ENCODE measurements at places on chromosomes 5 and 9. TPM values are rescaled to one million over a fixed set of nuclear protein-coding genes. Genes with fewer than 3 reads are reported as not detected.

GRCh38 chr5:123035360-123035917, 1.1 kb downstream of the PPIC start:
- H3K36me3 ChIP-seq, result no peaks in the 10 kb centered on the region
- peaks cover 19% of the 10 kb centered on the region for H3K4me1 ChIP-seq
- H3K4me3 ChIP-seq, result peak overlapping the region; percentile 42
- DNase-seq, result peak; percentile 52
- no peak overlapping the region for H3K27ac ChIP-seq

NKD2 gene
- not detected for total RNA-seq

NXNL2 gene
- total RNA-seq, result not detected

KLF9 gene
- total RNA-seq, result 12.7 TPM

KCNIP1 gene
- total RNA-seq, result not detected

GRCh38 chr5:180352116-180353047, 754 bp downstream of the GFPT2 start:
- peak overlapping the region; percentile 79 for H3K4me3 ChIP-seq
- H3K4me1 ChIP-seq, result peaks cover 21% of the 10 kb centered on the region
- DNase-seq, result peak; percentile 48
- no peak overlapping the region for H3K27ac ChIP-seq
- peaks cover 57% of the 10 kb centered on the region for H3K27me3 ChIP-seq

GAPT gene
- total RNA-seq, result 40.6 TPM

SH2D3C gene
- total RNA-seq, result 66.3 TPM

DNA sequence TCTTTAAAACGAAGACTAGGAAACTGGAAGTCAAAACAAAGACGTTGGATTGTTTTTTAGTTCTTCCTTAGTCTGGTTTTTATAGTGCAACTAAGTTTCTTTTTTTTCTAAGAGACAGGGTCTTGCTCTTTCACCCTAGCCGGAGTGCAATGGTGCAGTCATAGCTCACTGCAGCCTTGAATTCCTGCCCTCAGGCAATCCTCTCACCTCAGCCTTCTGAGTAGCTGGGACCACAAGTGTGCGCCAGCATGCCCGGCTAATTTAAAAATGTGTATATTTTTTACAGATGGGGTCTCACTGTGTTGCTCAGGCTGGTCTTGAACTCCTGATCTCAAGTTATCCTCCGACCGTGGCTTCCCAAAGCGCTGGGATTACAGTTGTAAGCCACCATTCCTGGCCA, 27.6 kb downstream of the ZFYVE16 start:
- H3K36me3 ChIP-seq, result no peaks in the 10 kb centered on the region
- DNase-seq, result no peak
- no peaks in the 10 kb centered on the region for H3K27me3 ChIP-seq
- no peak overlapping the region for H3K27ac ChIP-seq

CARD9 gene
- 0.57 TPM for total RNA-seq

TTC23L gene
- total RNA-seq, result 1.4 TPM

FOXD4L3 gene
- 0.22 TPM for total RNA-seq

ASS1 gene
- total RNA-seq, result not detected

PITX1 gene
- total RNA-seq, result not detected

DNA sequence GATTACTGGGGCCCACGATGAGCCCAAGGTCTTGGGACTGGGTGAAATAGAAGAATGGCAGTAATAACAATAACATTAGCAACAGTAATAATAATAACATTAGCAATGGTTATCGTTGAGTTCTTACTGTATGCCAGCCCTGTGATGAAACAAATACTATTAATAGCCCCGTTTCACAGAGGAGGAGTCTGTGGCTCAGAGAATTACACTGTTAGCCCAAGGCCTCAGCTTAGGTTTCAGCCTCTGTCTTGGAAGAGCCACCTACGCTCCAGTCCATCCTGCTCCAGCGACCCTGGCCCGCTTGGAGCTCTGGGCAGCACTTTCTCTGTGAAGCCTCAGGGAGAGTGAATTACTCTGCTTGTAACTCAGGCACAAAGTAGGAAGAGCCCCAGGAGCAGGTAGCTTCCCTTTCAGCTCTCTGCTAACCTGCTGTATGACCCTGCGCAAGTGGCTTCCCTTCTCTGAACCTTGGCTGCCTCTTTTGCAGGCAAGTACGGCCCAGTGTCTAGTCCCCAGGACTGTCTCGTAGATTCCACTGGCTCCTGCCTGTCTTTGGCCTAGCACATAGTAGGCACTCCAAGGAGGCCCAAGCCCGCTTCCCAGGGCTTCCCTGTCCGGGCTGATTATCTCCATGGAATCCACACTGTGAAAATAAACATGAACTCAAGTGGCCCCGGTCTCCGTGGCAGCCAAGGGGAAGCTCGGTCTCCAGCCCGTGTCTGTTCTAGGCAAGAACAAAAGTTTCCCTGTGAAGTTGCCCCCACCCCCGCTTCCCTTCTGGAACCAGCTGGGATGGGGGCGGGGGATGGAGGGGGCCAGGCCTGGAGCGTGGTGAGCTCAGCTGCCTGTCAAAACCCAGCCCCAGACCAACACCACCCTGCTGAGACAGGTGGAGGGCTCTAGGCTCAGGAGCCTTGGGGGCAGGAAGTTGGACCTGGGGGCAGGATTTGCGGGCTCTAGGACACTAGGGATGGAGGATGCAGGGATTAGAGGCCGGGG, 26.2 kb upstream of the LMX1B start:
- no peaks in the 10 kb centered on the region for H3K36me3 ChIP-seq
- no peak overlapping the region for H3K27ac ChIP-seq
- peaks cover 29% of the 10 kb centered on the region for H3K27me3 ChIP-seq
- no peak overlapping the region for H3K4me3 ChIP-seq
- no peak for DNase-seq

DNA sequence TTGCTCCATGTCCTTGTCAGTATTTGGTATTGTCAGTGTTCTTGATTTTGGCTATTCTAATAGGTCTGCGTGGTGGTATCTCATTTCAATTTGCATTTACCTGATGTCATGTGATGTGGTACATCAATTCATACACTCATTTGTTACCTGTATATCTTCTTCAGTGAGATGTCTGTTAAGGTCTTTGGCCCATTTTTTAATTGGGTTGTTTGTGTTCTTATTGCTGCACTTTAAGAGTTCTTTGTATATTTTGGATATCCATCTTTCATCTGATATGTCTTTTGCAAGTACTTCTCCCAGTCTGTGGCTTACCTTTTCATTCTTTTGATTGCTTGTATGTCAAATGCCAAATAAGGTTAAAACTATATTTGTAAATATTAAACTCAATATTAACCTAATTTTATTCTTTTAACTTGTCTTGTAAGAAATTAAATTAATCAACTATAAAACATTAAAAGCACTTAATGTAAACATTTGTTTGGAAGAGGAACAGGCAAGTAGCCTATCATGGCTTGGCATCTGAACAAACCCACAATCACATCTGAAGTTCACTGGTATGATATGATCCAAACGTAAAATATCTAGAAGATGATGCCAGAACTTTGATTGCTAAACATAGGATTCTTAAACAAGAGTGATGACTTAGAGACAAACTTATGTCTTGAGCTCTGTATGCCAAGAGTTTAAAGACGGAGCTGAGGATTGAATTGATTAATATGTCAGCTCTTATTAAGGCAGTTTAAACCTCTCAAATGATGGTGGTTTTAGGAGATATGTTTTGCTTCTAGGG, 587.3 kb downstream of the ANXA1 start:
- H3K4me3 ChIP-seq, result no peak overlapping the region
- H3K36me3 ChIP-seq, result no peaks in the 10 kb centered on the region
- no peak for DNase-seq
- no peaks in the 10 kb centered on the region for H3K4me1 ChIP-seq

DNA sequence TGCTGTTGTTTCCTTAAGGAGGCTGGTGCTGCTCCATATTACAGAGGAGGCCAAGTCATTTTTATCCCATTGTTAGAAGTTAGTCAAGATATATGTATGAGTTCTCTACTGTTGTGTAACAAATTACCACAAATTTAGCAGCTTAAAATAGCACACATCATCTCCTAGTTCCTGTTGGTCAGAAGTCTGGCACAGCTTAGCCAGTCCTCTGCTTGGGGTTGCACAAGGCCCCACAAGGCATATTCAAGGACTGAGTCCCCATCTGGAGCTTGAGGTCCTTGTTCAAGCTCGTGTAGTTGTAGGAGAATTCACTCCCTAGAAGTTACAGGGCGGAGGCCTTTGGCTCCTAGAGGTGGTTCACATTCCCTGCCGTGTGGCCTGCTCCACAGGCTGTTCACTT, 14.7 kb downstream of the MTAP start:
- no peaks in the 10 kb centered on the region for H3K27me3 ChIP-seq
- peaks cover 40% of the 10 kb centered on the region for H3K36me3 ChIP-seq
- DNase-seq, result no peak
- peaks cover 6% of the 10 kb centered on the region for H3K4me1 ChIP-seq
- H3K4me3 ChIP-seq, result no peak overlapping the region
- H3K27ac ChIP-seq, result no peak overlapping the region

DNA sequence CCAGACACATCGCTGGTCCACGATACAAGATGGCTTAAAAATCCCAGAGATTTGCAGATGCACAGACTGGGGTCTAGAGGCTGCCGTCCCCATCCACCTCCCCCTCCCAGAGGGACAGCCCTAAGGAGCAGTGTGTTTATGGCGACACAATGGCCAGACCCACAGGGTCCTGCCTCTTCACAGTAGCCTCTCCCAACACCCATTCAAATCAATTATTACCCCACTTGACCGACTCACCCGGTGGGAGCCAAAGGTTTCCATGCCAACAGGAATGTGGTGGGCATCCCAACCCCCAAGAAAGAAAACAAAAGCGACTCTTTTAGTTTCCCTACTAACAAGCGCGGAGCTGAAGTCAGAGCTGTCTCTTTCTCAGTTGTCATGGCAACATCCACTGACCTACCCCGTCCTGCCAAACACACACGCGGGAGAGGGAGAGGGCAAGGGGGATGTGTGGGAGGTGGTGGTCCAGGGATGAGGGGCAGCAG, 209.0 kb downstream of the TTLL11 start:
- H3K27ac ChIP-seq, result no peak overlapping the region
- H3K27me3 ChIP-seq, result no peaks in the 10 kb centered on the region
- no peak for DNase-seq
- no peaks in the 10 kb centered on the region for H3K4me1 ChIP-seq

- peaks cover 15% of the 10 kb centered on the region for H3K4me1 ChIP-seq
- no peak overlapping the region for H3K27ac ChIP-seq
- no peaks in the 10 kb centered on the region for H3K36me3 ChIP-seq
- DNase-seq, result no peak
Observed at GRCh38 chr9:129596541-129597331, 24.2 kb downstream of the C9orf50 start.

GRCh38 chr5:1058083-1058945, 49.7 kb downstream of the NKD2 start:
- no peak for DNase-seq
- no peaks in the 10 kb centered on the region for H3K36me3 ChIP-seq
- H3K4me3 ChIP-seq, result no peak overlapping the region
- H3K4me1 ChIP-seq, result no peaks in the 10 kb centered on the region
- no peaks in the 10 kb centered on the region for H3K27me3 ChIP-seq
- H3K27ac ChIP-seq, result no peak overlapping the region

- no peak overlapping the region for H3K4me3 ChIP-seq
- DNase-seq, result no peak
- no peak overlapping the region for H3K27ac ChIP-seq
Observed at GRCh38 chr5:16467363-16468219, 2.0 kb upstream of the ZNF622 start.

DNA sequence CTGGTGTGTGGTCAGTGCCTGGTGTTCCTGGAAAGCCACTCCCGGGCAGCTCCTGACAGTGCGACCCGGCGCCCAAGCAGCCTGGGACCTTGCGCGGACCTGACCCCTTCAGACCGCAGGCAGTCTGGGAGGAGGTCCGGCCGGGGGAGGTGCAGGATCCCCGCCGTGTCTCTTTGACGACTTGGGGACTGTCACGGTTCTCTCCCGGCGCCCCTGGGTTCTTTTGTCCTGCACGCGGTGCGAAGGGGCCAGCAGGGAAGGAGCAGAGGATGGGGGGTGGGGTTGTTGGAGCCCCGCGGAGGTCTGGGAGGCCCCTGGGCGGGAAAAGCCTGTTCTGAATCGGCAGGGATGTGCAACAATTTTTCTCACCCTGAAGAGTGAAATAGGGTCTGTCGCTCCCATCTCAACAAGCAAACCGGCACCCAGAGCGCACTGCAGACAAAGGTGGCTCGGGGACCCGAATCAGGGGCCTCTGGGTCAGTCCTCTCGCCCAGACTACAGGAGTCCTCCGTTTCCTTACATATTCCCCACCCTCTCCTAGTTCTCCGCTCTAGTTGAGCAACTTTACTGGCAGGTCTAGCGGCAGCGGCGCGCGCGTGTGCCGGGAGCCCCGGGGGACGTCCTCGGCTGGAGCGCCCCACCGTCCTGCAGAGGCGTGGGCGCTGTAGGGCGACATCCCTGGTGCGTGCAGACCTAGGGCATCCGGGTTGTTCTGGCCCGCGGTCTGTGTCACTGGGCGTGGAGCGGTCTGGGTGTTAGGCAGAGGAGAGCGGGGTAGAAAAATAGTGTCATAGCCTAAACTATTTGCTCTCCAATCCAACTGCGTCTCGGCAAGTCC, 1.2 kb downstream of the VCAN start:
- H3K27ac ChIP-seq, result no peak overlapping the region
- DNase-seq, result peak; percentile 17
- H3K4me3 ChIP-seq, result peak overlapping the region; percentile 15
- peaks cover 33% of the 10 kb centered on the region for H3K4me1 ChIP-seq

- DNase-seq, result no peak
- H3K4me1 ChIP-seq, result no peaks in the 10 kb centered on the region
- H3K36me3 ChIP-seq, result no peaks in the 10 kb centered on the region
- H3K27ac ChIP-seq, result no peak overlapping the region
Observed at GRCh38 chr9:105828171-105828570, 133.8 kb downstream of the TMEM38B start.

DNA sequence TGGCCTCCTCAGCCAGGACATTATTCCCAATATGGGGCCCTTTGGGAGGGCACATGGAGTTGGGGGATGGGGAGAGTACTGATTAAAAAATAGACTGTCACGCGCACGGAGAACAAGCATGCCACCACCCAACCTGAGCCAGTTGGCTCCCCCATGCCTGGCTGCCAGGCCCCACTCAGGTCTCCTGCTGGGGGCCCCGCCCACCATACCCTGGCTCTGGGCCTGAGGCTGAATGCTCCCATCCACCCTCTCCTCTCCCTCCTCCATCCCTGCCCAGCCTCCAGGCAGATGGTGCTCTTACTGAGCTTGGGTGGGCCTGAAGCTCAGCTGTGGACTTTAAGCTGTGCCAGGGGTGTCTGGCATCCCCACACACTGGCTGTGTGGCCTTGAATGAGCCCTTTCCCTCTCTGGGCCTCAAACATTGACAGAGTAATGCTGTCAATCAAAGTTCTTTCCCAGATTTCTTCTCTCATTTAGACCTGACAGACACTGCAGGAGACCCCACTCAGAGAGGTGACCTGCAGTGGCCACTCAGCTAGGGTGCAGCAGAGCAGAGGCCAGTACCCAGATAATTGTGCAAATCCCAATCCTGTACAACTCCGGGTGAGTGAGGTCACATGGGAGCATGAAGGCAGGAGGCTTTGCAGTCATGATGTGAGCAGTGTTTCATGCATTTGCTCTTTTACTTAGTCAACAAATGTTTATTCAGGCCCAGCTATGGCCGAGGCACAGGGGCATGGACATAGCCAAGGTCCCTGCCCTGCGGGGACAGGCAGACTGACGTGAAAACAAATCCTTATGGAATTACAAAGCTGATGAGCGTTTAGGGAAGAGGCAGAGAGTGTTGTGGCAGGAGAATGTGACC, 9.8 kb upstream of the SYNPO start:
- no peaks in the 10 kb centered on the region for H3K27me3 ChIP-seq
- no peak overlapping the region for H3K27ac ChIP-seq
- H3K4me1 ChIP-seq, result peaks cover 23% of the 10 kb centered on the region
- no peak overlapping the region for H3K4me3 ChIP-seq

TRIM14 gene
- 22.4 TPM for total RNA-seq
